ENCODE measurements at places on chromosomes 5 and 9. TPM values are rescaled to one million over a fixed set of nuclear protein-coding genes. Genes with fewer than 3 reads are reported as not detected.

PCDH12 gene
- 67.3 TPM for total RNA-seq

DNA sequence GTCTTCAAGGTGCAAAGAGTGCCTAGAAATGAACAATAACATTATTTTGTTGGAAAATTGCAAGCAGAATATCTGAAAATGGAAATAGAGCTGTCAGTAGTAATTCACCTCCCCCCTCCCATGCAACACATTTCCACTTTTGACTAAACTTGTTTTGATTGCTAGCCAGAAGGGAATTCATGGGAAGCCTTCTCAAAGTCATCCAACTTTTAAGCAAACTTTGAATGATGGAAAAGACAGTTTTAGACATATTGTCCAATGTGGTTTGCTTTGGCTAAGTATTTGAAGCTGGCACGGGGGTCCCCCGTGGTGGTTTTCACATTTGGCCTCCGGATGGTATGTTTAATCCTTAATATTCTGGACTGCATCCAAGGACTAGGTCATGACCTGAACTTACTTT is 7.5 kb downstream of the NR2F1 start:
- DNase-seq: no peak

DNA sequence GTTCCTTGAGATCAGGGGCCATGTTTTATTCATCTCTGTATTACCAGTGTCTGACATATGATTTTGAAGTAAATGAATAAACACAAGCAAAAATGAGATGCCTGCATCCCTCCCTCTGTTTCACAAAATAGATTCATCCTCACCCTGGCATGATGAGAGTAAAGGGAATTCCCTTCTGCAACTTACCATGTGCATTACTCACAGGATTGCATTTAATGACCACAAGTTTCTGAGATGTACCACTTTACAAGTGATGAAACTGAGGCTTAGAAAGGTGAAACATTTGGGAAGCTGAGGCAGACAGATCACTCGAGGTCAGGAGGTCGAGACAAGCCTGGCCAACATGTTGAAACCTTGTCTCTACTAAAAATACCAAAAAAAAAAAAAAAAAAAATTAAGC is 74.2 kb upstream of the TNFSF8 start:
- no peak for DNase-seq

GRCh38 chr5:55481293-55481855 is 53.4 kb downstream of the PLPP1 start:
- no peak for DNase-seq

Data from glomerular endothelial cell (primary cell).